Endothelial cell (in vitro differentiated cells): ENCODE measurements at places on chromosomes 6 and 20. TPM values are rescaled to one million over a fixed set of nuclear protein-coding genes. Genes with fewer than 3 reads are reported as not detected.

- DNase-seq: no peak
These were observed 12.1 kb downstream of the VEGFA start for GRCh38 chr6:43781941-43782704.

DNA sequence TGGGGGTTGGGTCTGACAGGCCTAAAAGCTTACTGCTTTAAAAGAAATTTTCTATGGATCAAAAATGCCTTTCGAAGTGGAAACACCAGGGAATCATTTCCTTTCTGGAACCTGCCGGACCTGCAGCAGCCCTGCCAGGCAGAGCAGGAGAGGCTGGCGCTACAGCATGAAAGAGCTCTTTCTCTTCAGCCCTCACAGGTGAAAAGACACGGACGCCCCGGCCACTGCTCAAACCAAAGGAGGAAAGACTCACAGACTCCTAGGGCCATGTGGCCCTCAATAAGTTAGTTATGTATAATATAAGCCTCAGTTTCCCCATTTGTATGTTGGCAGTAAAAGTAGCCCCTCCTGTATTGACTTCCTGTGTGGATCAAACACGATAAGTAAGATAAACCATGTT lies 8.3 kb downstream of the SCML4 start:
- DNase-seq: no peak

- DNase-seq: no peak
These were observed 164.9 kb downstream of the UTRN start for GRCh38 chr6:144449911-144450597.

GRCh38 chr20:32484225-32484957 lies 100.7 kb downstream of the NOL4L start:
- peak; percentile 65 for DNase-seq

- no peak for DNase-seq
These were observed 108.9 kb upstream of the KCNG1 start for GRCh38 chr20:51131811-51132210.

DNA sequence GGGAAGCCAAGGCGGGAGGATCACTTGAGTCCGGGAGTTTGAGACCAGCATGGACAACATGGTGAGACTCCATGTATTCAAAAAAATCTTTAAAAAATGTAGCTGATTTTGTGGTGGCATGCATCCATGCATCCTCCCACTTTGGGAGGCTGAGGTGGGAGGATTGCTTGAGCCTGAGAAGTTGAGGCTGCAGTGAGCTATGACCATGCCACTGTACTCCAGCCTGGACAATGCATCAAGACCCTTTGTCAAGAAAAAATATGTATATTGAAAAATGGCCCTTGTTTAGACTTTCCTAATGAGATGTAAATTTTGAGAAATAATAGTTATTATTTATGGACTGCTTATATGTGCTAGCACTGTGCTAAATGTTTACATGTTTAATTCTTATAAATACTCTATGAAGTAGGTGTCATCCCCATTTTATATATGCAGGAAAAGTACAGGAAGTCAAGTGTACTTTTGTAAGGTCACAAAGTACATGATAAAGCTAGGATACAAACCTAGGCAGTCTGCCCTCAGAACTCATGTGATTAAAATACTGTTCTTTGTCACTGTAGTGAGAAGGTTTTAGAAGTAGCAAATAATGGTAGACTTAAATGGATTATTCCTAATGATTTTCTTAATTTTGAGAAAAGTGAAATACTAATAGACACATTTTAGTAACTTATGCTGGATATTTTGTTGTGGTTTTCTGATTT lies 58.8 kb downstream of the ITCH start:
- DNase-seq: no peak

DNA sequence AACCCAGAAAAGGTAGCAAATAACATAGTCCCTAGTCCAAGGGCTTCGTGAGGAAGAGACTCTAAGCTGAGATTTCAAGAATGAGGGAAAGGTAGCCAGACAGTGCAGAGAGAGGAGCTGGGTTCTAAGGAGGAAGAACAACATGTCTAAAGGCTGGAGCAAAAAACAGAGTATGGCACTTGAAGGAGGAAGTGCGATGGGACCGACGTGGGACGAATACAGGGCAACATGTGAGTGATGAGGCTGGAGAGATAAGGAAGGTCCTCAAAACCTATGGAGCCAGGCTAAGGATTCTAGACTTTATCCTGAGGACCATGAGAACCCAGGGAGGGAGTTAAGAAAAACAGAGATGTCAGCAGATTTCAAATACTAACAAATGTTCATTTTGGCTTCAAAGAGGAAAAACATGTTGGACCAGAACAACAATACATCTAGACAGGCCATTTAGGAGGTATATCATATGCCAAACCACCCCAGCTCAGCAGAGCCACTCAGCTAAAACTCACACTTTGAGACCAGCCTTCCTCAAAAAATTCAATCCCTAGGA lies 17.5 kb downstream of the ATXN1 start:
- DNase-seq: no peak

RIMS1 gene
- total RNA-seq: 1.8 TPM
